GM19239 (cell line): ENCODE measurements at places on chromosomes 11 and 22.

GRCh38 chr11:17978553-17979287, 34.1 kb downstream of the SERGEF start:
- DNase-seq = no peak

DNA sequence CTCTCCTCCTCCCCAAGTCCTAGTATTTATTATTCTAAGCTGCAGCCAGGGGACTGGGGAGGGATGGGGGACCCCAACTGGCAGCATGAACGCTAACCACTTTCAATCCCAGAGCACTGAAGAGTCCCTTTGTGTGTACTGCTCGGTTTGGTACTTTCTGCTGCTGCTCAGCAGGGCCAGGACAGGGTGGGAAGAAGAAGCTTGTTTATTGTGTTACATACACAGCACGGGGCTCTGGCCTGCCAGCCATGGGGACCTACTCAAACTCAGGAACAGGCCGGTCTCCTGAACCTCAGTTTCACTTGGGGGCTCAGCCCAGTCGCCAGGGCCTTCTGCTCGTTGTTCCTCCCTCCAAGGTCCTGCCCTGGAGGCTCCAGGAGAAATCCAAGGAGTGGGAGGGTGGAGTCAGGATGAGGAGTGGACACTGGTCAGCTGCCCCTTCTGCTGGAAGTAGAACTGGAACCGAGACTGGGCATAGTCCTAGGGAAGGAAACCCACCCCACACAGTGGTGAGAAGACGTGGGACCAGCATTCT, 616 bp upstream of the CPT1B start:
- DNase-seq = no peak

- DNase-seq = peak; percentile 34
Measured at GRCh38 chr22:40128989-40129388, 48.7 kb upstream of the TNRC6B start.

GRCh38 chr11:71240865-71241691, 11.3 kb downstream of the SHANK2 start:
- peak; percentile 29 for DNase-seq

DNA sequence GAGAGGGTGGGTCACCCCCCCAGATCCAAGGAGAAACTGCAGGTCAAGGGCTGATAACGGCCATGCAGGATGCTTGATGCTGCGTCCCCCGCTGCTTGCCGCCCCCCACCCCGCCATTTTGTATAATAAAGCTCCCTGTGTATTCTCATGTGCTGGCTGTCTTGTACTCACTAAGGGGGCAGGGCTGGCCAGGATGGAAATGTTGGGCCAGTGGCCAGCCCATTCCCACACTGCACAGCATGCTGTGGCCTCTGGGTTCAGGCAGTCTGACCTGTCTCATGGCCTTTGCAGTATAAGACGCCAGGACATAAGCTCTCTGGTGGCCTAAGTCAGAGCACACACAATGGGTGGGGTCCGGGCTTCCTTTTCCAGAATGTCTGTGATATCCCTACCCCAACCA, 421 bp upstream of the PRR33 start:
- no peak for DNase-seq

- no peak for DNase-seq
Measured at GRCh38 chr11:116148056-116148455, 624.7 kb downstream of the BUD13 start.

DNA sequence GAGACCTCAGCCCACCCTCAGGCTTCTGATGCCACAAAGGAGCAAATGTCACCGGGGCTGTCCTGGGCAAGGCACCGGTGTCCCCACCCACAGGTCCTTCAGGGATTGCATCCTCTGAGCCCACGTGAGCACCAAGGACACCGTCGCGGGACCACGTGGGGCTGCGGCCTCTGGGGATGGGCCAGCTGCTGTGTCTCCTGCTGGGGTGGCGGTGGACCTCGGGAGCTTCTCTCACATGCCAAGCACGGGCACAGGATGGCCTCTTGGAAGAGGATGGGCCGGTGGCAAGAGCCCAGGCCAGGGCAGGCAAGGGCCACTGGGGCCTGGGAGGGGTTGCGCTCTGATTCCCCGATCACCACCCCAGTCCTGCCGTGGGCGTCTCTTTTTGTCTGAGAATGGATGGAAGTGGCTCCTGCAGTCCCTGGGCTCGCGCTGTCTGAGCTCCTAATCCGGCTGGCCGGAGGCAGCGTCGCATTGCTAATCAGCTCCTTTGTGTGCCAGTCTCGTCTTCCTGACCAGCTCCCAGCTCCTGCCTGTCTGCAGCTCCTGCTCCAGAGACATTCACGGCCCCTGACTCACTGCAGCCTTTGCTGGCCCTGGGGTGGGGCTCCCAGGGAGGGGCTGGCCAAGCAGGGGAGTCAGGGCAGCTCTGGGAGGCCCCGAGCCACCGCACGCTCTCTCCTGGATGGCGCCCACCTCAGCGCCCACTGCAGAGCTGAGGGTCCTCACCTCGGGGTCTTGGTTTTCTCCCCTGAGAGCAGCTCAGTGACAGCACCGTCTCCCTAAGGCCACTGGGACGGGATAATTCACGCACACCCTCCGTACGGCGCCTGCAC, 146.7 kb downstream of the CTTN start:
- DNase-seq = no peak

- DNase-seq = peak; percentile 28
Measured at GRCh38 chr11:65159012-65159411, 11.0 kb upstream of the SPDYC start.

- DNase-seq = no peak
Measured at GRCh38 chr11:114775875-114776621, 97.7 kb downstream of the NXPE2 start.

DNA sequence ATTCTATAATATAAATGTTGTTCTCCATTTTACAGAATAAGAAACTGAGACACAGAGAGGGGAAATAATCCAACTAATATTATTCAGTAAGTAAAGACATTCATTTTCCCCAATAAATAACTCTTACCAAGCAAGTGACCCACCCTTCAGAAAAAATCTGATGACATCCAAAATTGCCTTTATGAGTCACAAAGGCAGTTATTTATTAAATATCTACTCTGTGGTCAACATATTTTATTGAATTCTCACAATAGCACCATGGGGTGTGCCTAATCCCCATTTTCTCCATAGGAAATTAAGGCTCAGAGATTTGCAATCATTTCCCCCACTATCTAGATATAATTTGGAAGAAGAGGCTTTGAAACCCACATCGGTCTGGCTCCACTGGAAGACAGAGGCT, 161.5 kb upstream of the ISX start:
- DNase-seq = no peak

DNA sequence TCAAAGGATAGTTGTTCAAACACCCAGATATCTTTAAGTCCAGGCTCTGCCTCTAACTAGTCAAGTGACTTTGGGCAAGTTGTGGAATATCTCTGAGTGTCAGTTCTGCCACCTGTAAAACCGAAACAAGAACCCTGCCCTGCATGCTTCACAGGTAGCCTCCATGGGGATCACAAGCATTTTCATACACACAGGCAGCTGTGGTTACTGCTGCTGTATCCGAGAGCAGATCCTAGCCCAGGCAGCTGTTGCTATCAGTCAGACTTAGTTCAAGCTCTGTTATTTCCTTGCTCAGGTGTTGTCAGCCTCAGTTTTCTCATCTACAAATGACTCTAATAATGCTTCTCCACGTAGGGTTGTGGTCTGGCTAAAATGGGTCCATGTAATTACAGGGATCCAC, 6.5 kb upstream of the RASD2 start:
- no peak for DNase-seq

DNA sequence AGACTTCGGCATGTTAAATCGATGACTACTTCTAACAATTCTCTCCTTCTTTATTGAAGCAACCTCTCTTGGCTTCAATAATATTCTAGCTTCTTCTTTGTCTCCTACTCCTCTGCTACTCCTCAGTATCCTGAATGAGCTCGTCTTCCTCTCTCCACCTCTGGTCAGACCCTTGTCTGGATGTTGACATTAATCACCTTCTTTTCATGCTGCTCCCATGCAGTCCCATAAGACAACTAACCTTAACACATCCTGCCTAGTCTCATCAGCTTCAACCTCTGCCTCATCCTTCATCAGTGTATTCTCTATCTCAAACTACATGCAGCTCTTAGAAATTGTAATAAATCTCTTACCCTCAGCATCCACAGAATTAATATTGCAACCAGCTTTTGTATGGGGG, 695.6 kb downstream of the CNTN5 start:
- DNase-seq = no peak

DNA sequence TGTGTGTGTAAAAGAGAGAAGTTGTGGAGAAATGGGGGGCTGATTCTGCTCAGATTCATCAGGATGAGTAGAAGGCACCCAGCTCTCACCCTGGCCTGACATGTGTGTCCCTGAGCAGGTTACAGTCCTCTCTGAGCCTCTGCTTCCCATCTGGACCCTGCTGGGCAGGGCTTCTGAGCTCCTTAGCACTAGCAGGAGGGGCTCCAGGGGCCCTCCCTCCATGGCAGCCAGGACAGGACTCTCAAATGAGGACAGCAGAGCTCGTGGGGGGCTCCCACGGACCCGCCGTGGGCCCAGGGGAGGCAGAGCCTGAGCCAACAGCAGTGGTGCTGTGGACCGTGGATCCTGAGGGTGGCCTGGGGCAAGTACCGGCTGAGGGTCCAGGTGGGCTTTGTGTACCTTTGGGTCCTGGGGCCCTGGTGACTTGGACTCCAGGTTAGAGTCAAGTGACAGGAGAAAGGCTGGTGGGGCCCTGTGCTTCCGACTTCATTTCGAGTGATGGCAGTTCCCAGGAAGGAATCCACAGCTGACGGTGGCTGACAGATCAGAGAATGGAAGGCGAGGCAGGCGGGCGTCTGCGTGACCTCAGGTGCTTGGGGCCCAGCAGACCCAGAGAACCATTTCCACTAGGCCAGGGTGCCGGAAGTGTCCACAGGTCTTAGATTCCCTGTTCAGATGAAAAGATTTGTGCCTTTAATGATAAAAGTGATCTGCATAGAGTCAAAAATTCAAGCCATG, 21.9 kb downstream of the NEAT1 start:
- no peak for DNase-seq

DNA sequence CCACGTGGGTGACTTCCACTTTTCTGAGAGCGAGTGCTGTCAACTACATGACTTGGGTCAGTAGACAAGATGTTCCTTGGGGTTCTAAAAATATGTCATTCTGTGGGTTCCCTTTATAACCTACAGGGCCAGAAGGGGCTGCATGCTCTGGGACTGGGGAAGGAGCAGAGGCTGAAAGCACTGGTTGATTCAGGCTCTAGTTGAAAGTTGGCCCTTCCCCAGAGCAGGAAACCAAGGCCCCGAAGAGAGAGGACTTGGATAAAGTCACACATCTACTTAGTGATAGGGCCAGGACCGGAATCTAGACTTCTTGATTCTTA, 9.9 kb downstream of the ADAMTS15 start:
- DNase-seq = no peak

DNA sequence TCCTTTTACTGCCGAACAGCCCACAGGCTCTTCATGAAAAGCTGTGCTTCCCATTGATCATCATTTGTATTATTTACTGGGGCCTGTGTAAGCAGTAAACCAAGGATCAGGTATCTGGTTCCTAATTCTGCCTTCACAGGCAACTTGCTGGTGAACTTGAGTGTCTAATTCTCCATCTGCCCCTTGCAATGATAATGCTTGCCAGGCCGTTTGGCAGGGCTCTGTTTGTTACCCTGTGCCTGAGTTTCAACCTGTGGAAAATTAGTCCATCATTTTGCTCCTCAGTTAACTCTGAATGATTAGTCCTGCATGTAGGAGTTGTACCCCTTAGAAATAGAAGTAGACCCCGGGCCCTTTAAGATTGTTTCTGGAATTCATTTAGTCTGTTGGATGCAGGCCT, 298.4 kb upstream of the CADM1 start:
- DNase-seq = no peak

DNA sequence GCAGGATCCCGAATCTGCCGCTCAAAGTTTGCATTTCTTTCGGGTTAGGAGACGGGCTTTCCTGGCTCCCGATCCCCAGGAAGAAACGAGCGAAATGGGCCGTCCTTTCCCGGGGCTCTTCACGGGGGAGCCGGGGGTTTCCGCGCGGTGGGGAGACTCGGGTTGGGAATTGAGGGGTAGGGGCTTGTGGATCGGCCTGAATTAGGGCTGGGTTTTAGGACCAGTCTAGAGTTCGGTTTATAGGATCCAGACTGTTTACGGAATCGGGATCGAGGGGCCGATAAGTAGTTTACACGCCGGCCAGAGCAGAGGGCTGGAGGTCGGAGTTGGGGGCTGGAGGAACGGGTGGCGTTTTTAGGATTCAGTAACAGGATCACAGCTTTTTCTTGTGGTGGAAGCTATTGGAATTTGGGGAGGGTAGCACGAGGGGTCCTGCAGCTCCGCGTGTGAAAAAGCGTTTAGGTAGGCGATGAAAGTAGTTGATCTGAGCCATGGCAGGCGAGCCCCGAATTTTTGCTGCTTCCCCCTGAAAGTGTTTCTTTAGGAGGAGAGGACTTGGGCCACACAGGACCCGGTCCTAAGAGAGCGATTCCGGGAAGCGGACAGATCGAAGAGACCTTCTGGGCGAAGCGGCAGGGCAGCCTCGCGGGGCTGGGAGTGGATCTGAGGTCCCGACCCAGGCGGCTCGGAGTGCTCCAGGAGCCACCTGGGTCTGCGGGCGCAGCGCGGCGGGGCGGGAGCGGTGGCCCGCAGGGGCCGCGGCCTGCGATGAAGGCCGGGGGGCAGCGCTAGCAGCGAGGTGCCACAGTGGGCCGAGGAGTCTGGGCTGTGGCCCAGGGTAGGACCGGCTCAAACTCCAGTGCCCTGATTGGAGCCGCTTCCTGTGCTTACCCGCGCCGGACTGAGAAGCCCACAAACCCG, 1.6 kb downstream of the PKNOX2 start:
- no peak for DNase-seq

GRCh38 chr11:81647374-81647773, 1086.3 kb downstream of the FAM181B start:
- DNase-seq = no peak

DNA sequence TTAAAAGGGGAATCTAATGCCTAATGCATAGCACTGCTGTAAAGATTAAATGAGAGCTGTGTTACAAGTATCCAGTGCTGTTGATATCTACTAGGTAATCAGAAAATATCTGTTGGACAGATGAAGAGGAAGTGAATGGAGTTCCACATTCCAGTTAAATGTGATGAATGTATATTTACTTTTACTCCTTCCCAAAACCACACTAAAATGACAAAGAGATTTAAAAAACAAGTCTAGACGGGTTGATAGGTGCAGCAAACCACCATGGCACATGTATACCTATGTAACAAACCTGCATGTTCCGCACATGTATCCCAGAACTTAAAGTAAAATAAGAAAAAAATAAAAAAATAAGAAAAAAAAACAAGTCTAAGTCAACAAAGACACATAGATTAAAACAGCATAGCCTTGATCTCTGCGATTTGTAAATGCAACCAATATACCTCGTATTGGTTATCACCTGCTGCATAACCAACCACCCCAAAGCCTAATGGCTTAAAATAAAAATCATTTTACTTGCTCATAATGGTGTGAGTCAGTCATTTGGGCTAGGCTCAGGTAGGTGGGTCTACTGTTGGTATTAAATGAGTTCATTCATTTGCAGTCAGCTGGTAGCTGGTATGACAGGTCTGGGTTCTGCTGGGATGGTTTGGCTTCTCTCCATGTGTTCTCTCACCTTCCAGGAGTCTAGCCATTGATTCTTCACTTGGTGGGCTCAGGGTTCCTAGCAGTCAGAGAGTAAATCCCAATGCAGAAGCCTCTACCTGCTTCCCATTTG, 39.7 kb upstream of the SLC6A5 start:
- DNase-seq = no peak
